Activated T-helper 1 cell treated with anti-CD3 and anti-CD28 coated beads, Interleukin-2, amount 50 U/mL, for 16 hours (primary cell): ENCODE measurements at places on chromosomes 12 and 14.

GRCh38 chr14:77339407-77339806, 18.6 kb downstream of the GSTZ1 start:
- DNase-seq = no peak

DNA sequence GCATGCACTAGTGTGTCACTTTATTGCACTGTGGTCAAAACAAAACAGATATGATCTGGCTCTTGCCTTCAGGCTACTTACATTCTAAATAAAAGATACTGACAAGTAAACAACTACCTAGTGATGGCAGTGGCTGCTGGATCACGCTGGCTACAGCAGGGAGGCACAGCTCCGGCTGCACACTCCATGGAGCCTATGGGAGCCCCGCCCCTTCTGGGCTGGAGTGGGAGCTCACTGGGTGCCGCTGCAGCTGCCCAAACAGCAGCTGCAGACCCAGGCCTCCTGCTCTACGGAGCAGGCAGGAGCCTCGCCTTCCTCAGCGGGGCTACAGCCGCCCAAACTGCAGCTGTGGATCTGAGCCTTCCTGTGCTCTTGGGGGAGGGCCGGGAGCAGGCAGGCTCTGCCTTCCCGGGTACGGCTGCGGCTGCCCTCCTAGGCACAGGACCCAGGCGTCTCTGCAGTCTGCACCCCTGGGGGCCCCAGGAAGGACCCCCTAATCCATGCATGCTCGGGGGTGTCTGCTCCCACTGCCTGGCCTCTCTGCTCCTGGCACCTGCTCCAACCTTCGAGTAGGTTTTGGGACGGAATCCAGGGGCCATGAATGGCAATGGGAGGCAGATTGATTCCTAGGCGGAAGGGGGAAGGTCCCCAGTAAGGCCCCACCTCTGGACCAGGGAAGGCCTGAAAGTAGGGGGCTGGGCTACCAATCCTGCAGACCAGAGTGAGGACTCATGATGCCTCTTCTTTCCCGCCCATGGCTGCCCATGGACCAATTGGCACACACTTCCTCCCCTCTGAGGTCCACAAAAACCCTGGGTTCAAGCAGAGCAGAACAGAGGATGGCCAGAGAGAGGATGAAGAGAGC, 253.1 kb downstream of the ANO6 start:
- no peak for DNase-seq

GRCh38 chr14:30252783-30253674, 305.9 kb upstream of the G2E3 start:
- DNase-seq = no peak

- no peak for DNase-seq
Observed at GRCh38 chr14:52602131-52602530, 49.5 kb downstream of the GPR137C start.

DNA sequence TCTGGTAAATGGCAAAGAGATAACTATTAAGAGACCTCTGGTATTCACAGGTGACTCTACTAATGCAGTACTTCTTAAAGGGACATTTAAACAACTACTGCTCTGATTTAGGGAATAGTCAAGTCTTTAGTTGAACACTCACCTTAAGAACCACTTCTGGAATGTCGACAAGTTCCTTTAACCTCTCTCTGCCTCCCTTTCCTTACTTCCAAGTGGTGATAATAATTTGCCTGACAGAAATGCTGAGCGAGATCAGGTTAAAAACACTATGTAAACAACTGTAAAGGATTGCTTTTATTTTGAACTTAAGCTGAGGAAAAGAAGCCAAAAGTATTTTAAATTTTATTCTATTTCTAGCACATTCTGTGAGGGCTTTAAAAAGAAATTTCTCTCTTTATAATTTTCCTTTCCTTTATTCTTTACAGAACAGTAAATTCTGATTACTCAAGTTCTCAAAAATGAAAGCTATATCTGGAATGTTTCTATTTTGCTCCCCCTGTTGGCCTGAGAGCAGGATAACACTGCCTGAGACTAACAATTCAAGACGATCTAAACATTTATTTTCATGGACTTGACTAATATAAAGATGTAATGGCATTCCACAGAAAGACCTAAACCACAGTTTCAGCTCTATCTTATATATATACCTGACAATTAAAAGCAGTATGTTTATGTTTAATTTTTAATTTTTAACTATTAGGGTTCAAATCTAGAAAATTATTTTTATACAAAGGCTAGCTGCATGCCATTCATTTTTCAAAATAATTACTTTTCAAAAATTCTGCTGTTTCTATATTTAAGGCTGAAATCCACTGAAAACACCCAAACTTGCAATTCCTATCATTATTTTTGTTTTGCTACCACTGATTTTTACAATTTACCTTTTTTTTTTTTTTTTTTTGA, 29.2 kb downstream of the ZCCHC8 start:
- DNase-seq = no peak

- no peak for DNase-seq
Observed at GRCh38 chr12:57693317-57693658, 644 bp upstream of the OS9 start.
